ENCODE measurements at places on chromosomes 2 and 18. TPM values are rescaled to one million over a fixed set of nuclear protein-coding genes. Genes with fewer than 3 reads are reported as not detected.

GRCh38 chr2:77768508-77768907, 246.3 kb upstream of the LRRTM4 start:
- DNase-seq = no peak

- no peak for DNase-seq
These were observed 61.7 kb downstream of the CERS6 start for GRCh38 chr2:168517816-168518215.

- DNase-seq = no peak
These were observed 81.0 kb downstream of the NDUFA10 start for GRCh38 chr2:239943991-239944631.

- DNase-seq = no peak
These were observed 1.7 kb downstream of the ALLC start for GRCh38 chr2:3659447-3660432.

GRCh38 chr2:173132531-173132930, 56.9 kb downstream of the MAP3K20 start:
- no peak for DNase-seq

HOXD4 gene
- not detected for total RNA-seq

LRRTM4 gene
- total RNA-seq = 8.1 TPM

GRCh38 chr18:33960417-33960816, 264.3 kb downstream of the NOL4 start:
- DNase-seq = no peak

GRCh38 chr2:211387734-211388133, 831.3 kb downstream of the CPS1 start:
- no peak for DNase-seq

DNA sequence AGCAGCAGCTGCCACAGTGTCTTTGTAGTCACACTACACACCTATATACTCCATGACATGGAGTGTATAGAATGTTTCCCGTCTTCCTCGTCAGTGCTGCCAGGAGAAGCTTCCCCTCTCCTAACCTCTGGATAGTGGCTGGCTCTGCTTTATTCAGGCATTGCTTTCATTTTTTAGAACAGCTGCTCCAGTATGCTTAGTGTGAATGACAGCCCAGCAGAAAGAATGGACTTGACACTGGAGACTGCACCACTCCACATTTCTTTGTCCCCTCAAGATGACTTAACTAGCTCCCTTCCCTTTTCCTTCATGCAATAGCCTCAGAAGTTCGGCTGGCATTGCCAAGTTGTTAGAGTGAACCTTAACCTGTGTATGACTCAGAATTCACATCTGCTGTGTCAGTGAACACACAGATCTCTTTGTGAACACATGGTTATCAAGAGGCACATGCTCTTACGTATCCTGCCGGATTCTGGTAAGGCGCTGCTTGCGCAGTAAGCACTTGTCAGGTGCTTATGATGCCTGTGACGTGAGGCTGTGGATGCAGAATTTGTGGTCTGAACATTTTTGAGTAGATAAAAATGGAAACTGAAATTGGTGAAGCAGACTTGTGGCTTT, 73.9 kb downstream of the NEDD4L start:
- DNase-seq = no peak

DNA sequence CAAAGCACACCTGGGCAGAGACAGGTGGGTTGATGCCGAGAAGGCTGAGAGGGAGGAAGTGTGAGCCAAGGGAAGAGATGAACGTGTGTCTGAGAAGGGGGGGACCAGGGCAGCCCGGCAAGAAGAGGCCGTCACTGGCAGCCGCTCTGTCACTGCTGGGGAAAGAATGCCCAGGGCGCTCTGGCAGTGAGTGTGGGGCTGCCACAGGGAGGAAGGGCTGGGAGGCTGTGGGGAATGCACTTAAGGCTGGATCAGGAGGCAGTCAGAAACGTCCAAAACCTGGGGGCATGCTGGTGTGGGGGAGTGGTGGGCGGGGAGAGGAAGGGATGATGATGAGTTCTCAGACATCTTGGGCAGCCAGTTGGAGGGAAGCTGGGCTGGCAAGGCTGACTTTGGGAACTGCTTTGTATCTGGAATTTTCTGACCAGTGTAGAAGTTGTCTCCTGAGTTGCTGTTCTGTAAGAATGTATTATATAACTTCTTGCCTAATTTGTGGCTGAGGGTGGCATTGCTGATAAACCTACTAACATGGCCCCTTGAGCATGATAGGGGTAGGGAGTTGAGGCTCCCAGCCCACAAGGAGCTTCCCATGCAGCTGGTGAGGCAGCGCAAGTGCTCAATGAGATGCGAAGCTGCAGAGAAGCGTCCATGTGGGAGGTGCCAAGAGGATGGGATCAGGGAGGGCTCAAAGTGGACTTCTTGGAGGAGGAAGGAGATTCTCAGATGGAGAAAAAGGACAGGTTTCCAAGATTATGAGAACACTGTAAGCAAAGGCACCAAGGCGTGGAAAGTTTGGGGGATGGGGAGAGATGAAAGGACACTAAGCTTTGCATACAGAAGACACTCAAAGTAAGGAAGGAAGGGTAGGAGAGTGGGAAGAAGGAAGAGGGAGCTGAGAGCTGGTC, 185.1 kb upstream of the HAAO start:
- DNase-seq = no peak

DNA sequence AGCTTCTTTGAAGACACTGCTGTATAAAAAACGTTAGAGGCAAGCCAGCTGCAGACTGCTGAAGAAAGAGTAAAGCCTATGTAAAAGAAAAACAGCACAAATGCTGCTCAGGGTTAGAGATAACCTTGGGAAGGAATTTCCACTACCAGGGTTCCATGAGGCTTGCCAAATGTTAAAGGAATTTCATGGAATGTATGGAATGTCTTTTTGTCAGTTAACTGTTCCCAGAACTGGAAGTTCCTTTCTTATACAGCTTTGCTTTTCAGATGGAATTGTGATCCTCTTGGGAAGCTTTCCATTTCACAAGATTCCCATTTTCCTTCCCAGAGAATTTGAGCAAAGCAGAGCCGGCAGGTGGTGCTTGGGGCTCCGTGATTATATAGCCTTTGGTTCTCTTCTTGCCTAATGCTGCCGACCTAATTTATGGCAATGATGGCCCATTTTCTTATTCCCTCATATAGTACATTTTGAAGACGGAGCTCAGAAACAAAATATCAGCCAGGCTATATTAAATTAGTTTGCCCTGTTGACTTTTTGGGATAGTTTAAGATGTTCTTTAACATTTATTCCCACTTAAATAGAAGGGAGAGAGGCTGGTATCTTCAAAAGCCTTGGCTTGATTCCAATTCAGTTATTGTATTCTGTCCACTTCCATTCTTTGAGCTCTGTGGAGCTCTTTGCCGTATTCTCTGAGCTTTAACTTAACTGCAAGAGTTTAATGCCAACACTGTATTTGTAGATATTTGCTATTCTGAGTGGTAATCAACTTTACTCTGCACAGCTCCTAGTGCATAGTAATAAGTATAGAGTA, 162.3 kb downstream of the PHLPP1 start:
- DNase-seq = peak; percentile 63

GRCh38 chr18:26516964-26517363, 31.4 kb downstream of the KCTD1 start:
- DNase-seq = no peak

TCF23 gene
- not detected for total RNA-seq

TMEM169 gene
- total RNA-seq = 2.5 TPM

GRCh38 chr2:46327627-46328026, 30.4 kb downstream of the EPAS1 start:
- no peak for DNase-seq

- no peak for DNase-seq
These were observed 1632.8 kb upstream of the CELF4 start for GRCh38 chr18:39198376-39198775.

DNA sequence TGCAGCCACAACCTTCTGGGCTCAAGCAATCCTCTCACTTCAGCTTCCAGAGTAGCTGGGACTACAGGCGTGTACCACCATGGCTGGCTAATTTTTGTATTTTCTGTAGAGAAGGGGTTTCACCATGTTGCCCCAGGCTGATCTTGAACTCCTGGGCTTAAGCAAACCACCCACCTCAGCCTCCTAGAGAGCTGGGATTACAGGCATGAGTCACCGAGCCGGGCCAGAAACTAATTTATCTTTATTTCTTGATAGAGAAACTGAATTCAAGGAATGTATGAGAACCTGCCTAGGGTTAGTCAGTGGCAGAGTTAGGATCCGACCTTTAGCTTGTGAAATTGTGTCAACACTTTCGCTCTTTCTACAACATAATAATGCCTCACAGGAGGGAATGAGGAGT, 19.3 kb upstream of the ITGAV start:
- DNase-seq = no peak

DNA sequence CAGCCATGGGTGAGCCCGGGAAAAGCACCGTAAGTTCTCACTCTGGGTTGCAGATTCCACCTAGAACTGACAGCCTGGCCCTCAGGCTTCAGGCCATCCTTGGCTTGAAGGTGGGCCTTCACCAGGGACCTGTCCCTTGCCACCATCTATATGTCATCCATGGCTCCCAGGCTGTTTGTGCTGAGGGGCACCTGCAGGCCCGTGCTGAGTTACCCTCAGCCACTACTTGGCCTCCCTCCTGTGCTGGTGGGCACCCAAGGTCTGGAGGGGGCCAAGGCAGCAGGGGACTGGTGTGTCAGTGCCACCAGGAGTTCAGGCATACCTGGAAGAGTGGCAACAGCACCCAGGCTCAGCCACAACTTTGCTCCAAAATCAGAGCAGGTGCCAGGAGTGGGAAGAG, 326.2 kb upstream of the SMIM21 start:
- DNase-seq = no peak

- no peak for DNase-seq
These were observed 1974.8 kb upstream of the LRRTM1 start for GRCh38 chr2:82279367-82279766.

DNA sequence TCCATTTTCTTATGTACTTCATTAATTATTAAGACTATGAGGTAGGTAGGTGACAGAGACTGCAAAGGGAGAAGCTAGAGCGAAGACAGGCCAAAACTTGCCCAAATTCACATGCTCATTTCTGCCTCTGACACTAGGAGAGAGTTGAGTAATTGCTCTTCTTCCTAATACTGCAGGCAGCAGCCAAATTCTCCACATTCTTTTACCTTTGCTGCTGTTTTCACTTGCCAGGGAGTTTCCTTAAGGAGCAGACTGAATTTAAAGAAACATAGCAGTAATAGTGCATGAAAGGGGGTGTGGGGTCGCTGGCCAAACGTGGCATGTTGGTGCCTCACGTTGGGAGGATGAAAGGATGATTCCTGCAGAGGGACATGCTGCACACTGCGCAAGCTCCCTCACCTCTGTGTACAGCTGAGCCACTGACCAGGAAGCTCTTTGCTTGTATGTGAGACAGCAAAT, 12.3 kb downstream of the CRIM1 start:
- DNase-seq = no peak
